ENCODE measurements at places on chromosomes 3 and 15. TPM values are rescaled to one million over a fixed set of nuclear protein-coding genes. Genes with fewer than 3 reads are reported as not detected.

The LPCAT4 gene
- total RNA-seq = 13.2 TPM

The NR1I2 gene
- total RNA-seq = not detected

The SAMD7 gene
- not detected for total RNA-seq

DNA sequence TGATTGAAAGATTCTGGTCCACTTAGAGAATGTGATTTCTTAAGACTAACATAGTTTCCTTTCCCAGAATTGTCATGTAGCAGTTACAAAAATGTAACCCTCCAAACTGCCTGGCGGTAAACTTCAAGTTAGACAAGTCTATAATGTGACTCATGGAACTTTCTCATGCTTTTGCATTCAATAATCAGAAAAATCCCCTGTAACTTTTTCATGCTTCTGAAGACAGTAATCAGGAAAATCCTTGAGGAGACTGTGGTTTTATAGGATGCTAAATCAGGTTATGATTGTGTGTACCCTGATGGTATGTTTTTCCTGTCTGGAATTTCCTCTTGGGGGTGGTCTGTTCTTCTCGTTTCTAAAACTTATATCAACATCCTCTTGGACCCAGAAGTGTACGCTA is 74.0 kb upstream of the RARB start:
- DNase-seq = no peak

DNA sequence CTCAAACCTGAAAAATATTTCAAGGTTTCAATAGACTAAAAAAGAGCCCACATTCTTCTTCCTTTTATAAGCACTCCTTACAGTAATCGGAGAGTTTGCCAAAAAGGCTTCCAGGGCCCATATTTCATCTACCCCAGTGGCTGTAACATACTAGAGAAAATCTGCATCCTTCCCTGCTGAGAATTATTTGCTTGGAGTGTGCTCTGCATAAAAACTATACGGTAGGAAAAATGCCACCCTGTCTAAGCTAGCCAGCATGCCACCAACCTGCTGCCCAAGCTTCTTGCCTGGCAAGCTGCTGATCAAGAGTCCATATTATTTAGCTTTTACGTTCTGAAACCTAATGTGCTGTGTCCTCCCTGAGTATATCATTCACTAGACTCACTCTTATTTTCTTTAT is 107.1 kb downstream of the FGF12 start:
- peak; percentile 60 for DNase-seq

GRCh38 chr3:102336130-102336529 is 98.7 kb upstream of the ZPLD1 start:
- no peak for DNase-seq

GRCh38 chr3:10387881-10388609 is 67.1 kb upstream of the SEC13 start:
- no peak for DNase-seq

- DNase-seq = no peak
Measured at GRCh38 chr15:69392352-69392751, 21.8 kb upstream of the KIF23 start.

DNA sequence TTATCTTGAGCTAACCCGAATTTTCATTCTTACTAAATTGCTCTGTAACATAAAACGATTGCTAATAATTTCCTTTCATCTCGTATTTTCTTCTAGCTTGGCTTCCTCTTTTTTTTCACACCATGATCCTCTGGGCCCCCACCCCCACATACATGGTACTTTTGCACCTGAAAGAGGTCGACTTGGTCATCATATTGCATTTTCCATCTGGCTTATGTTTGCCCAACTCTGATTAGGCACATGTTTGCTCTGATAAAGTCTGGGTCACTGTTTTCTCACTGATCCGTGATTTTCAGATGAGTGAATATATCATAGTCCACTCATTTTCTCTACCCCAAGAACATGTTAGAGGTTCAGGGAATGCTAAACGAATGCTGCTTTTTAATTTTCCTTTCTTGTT is 49.5 kb downstream of the ARRDC4 start:
- DNase-seq = no peak

DNA sequence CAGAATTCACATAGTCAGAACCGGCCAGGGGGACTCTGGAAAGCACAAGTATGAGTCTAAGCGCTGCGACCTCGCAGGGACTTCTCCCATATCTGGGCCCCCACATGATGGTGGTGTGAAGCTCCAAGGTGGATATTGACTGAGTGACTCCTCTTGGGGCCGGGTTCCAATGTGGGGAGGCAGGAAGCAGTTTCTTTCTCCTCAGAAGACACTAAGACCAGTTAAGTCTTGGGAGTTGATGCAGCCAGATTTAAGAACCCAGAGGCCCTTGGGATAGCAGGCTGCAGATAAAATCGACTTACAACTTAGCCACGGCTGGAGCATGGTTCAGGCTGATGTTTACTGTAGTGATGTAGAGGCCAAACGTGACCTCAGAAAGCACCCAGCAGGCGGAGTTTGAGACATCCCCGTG is 55.4 kb upstream of the KLF13 start:
- DNase-seq = no peak

GRCh38 chr3:27326202-27326601 is 43.0 kb downstream of the NEK10 start:
- DNase-seq = no peak

- no peak for DNase-seq
Measured at GRCh38 chr15:39301589-39301999, 279.3 kb upstream of the THBS1 start.
